ENCODE measurements at places on chromosomes 13 and 19. TPM values are rescaled to one million over a fixed set of nuclear protein-coding genes. Genes with fewer than 3 reads are reported as not detected.
A peak's percentile ranks its signal among the peaks of the same experiment; 100 is the strongest.

- DNase-seq: no peak
These were observed 4.1 kb downstream of the C19orf33 start for GRCh38 chr19:38308006-38308766.

GRCh38 chr19:12885749-12886650 is 1.0 kb downstream of the KLF1 start:
- DNase-seq: no peak

DNA sequence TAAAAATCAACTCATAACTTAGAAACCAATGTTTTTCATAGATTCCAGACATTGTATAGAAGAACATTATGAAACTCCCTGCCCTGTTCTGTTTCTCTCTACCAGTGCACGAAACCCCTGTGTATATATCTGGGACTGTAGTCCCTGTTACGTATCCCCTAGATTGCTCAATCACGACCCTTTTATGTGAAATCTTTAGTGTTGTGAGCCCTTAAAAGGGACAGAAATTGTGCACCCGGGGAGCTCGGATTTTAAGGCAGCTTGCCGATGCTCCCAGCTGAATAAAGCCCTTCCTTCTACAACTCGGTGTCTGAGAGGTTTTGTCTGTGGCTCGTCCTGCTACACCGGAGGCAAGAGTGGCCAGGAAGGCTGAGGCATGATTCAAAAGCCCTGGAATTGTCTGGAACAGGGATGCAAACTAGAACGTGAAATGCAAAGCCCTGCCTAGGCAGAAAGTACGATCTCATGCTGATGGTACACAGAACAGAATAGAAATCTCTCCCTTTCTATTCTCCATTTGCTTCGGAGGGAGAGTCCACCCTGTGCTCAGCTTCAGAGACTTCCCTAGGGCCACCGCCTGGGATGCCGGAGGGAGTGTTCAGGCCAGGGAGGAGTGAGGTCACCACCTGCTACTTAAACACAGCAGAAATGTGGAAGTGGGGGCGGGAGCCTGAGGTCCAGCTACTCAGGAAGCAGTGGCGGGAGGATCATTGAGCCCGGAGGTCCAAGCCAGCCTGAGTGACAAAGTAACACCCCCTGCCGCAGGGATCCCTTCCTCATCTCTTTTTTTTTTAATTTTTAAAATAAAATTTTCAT is 758 bp upstream of the ZNF888 start:
- DNase-seq: no peak

DNA sequence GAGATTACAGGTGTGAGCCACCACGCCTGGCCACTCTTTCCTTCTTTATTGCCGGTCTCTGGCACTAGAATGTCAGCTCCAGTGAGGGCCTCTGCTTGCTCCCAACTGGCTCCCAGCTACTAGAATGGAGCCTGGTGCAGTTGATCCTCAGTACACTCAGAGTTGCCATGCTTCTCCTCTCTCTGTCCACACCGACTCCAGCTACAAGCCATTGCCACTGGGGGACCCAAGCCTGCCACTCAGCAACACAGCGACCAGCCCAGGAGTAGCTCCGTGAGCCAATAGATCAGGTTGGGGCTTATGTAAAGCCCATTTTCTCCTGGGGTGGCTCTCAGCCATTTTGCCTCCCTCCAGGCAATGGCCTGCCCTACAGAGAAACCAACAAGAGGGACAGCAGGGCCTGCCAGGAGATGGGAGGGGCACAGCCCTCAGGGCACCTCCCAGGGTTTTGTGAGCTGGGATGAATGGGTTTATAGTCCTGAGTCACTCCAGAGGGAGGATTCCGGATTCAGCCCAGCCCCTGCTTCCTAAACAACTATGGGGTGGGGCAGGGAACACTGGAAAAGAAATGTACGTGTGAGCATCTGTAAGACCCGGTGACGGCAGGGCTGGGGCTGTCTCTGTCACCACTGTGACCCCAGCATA is 36.5 kb downstream of the OPA3 start:
- DNase-seq: peak; percentile 86

Gene ZNF865
- polyA plus RNA-seq: 2.1 TPM

DNA sequence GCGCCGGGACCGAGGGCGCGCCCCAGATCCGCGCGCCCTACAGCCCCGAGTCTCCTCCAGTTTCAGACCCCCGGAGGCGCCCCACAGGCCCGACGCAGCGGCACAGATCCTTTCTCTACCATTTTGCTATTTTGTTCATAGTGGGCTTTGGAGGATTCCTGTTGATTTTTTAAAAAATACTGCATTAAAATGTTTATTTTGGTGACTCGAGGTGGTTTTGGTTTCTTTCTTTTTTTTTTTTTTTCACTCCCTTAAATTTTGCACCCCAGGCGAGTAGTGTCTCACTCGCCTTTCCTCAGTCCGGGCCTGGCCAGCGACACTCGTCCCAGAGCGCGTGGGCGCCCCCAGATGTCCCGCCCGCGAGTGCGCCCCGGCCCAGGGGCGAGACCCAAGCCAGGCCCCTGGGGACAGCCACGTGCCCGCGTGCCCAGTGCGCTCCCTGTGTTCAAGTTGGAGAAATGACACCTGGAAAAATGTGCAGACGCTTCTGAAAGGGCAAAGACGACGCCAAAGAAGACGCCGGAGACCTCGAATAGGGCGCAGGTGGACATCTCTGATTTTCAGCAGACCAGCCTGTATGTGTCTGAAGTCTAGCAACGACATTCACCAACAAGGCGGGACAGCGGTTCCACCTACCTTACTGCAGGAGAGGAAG is 471 bp upstream of the INSR start:
- no peak for DNase-seq

Gene TMEM255B
- 7.6 TPM for polyA plus RNA-seq

- DNase-seq: no peak
These were observed 13.1 kb upstream of the ZNF888 start for GRCh38 chr19:52936151-52936953.

GRCh38 chr19:16957151-16957701 is 68.4 kb downstream of the F2RL3 start:
- DNase-seq: no peak

- no peak for DNase-seq
These were observed 19.5 kb downstream of the SHC2 start for GRCh38 chr19:441213-441836.

Gene DYRK1B
- polyA plus RNA-seq: 4.6 TPM

- DNase-seq: no peak
These were observed 899.3 kb downstream of the UQCRFS1 start for GRCh38 chr19:28313633-28314032.

Gene TEX26
- polyA plus RNA-seq: not detected

Gene IRGC
- not detected for polyA plus RNA-seq

Gene TTYH1
- 0.13 TPM for polyA plus RNA-seq
